G401 (cell line): ENCODE measurements at places on chromosomes 7 and 10. TPM values are rescaled to one million over a fixed set of nuclear protein-coding genes. Genes with fewer than 3 reads are reported as not detected.

Gene PRSS37
- total RNA-seq = not detected in 2 replicates

Gene SEC61G
- total RNA-seq = 318 and 345 TPM in 2 replicates

Gene SYNPO2L
- total RNA-seq = not detected in 2 replicates

Gene CYP26C1
- total RNA-seq = 0.80 TPM in 1 of 2 replicates, not detected in the other

Gene GFRA1
- 0.37 and 1.1 TPM in 2 replicates for total RNA-seq

Gene PDGFA
- total RNA-seq = 0.34 and 2.6 TPM in 2 replicates

Gene JAKMIP3
- 0.27 TPM in 1 of 2 replicates, not detected in the other for total RNA-seq
